CD4-positive, alpha-beta T cell treated with Interleukin-17A for 4 hours (primary cell): ENCODE measurements at places on chromosomes 5 and 9.

DNA sequence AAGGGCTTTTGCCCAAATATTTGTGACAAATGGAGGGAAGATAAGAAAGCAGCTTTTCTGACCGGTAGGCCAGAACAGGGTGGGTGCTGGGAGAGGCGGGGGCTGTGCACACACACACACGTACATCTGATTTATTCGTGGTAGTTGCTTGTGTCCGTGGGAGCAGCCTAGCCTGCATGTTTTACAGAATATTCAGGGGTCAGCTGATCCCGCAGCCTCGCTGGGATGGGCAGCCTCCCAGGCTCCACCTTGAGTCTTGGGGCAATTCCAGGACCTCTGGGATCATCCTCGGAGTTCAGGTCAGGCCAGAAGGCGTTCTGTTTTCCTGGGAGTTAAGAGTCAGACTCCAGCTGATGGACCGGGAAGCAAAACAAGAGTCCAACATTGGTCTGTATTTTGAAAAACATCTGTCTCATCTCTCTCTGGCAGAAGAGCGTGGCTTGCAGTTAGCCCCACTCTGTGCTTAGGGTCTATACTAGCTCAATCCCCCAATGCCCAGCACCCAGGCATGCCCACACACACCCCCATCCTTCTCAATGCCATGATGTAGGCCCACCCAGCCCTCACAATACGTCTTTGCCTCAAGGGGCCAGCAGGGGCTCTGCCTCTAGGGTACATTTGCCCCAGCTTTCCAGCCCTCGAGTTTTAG, 210.6 kb downstream of the GOLPH3 start:
- no peak for DNase-seq

GRCh38 chr9:99824378-99825171, 2.9 kb downstream of the NR4A3 start:
- DNase-seq = peak; percentile 70

GRCh38 chr5:28253431-28253830, 1215.0 kb upstream of the CDH9 start:
- no peak for DNase-seq

DNA sequence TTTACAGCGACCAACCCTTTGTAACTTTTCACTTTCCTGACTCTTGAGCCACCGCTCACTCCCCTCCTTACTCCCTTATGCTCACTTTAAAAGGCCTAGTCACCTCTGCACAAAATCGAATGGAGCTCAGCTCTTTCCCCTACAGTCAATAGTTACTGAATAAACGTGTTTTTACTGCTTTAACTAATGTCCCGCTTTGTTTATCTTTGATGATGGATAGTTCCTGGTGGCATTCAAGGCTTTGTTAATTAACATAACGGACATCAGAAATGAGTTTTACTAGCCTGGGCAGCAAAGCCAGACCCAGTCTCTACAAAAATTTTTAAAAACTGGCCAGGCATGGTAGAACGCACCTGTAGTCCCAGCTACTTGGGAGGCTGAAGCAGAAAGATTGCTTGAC, 5.0 kb downstream of the SERINC5 start:
- DNase-seq = no peak

DNA sequence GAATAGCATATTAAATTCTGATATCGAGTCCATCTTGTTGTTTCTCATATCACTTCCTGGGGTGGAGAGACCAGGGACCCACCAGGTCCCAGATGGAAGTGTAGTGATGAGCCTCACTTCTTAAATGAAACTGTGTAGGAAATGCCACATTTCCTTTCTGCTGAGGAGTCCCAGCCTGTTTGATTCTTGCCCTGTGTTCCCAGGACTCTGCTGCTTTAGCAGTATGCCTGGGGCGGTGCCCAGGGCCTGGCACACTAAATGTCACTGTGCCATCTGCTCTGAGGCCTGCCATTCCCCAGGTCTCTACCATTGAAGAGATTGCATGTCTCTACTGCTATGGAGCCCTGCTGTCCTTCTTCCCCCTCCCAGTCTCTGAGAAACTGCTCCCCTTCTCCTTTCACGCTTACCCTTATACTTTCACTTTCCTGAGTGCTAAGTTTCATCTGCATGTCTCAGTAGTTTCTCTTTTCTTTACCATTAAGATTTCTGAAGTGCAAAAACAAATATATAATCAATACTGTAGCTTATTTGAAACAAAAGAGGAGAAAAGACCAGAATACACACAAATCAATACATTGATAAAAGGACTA, 260.4 kb downstream of the GABRB2 start:
- DNase-seq = no peak

GRCh38 chr5:78927657-78928282, 57.3 kb downstream of the ARSB start:
- no peak for DNase-seq

- no peak for DNase-seq
Observed at GRCh38 chr9:105672711-105673234, 10.5 kb downstream of the TAL2 start.

DNA sequence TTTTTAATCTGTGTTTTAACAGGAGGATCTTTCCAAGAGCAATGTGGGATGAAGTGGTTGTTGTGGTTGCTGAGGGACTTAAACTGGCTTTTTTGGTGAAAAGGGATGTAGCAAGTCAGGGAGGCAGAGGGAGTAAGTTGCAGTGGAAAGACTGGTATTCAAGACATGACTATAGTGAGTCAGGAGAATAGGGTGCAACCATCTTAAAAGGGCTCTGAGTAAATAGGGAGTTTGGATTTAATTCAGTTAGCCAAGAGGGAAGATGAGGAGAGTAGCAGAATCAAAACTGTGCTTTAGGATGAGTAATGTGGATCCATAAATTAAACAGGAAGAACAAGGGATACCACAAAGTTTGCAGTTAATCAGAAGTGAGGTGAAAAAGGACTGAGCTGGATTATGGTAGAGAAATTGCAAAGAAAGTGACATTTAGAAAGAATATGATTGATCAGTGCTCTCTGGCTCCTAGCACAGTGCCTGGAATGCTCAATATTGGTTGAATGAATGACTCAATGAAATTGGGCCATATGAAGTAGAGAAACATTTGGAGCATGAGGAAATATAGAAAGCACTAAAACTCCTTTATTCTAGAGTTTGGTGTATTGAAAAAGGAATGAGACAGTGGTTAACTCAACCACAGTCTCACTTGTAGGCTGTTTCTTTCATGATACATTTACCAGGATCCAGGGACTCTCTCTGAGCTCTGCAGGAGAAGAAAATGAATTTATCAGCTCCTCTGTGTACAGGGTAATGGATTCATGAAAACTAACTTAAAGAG, 5.1 kb downstream of the POLR3G start:
- no peak for DNase-seq

- DNase-seq = no peak
Observed at GRCh38 chr9:113918697-113919350, 42.7 kb downstream of the ZNF618 start.
